IPS-NIHi11 (cell line): ENCODE measurements at places on chromosomes 2 and 18.

- DNase-seq = no peak
Observed at GRCh38 chr2:226903179-226903578, 67.3 kb downstream of the RHBDD1 start.

DNA sequence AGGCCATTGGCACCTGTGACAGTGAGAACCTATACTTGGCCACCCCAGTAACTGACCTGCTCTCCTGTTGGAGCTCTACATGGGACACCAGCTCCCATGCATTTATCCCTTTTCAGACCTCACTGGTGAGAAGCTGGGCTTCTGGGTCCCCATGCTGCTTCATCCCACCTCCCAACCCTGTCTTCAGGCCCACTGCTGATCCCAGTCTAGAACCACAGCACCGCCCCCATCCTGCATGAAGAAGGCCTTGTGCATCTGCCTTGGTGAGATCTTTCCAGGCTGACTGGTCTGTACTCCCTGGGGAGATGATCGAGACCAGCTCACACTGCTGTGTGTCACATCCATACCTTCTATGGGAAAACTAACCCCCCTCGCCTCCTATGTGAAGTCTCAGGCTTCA is 22.7 kb downstream of the TTC32 start:
- DNase-seq = no peak

DNA sequence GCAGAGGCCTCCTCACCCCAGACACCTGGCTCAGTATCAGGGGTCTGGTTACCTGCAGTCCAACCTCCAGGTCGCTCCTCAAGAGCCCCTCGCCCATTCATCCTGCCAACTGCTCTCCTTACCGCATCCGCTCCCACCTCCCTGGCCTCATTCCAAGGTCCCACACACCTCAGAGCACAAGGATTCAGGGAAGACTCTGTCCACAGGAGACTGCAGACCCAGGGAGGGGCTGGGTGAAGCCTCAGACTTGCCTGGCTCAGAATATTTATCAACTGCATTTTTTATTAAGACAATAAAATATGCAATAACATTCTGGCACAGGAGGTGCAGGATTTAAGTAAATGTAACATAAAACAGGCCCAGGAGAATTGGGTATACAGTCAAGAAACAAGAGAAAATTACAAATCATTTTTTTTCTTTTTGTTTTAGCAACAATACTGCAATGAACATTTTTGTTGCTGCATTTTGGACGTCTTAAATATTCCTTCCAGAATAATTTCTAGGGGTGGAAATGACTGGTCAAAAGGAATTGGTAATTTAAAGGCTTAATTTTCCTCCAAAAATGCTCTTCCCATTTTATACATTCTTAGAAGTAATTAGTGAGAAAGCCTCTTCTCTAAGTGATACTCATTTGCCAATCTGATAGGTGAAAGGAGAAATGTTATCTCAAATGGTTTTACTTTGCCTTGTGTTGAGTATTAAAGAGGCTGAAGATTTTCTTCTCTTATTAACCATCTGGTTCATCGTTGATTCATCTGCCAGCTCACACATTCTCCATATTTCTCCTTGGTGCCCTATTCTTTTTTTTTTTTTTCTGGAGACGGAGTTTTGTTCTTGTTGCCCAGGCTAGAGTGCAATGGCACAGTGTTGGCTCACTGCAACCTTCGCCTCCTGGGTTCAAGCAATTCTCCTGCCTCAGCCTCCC is 42.5 kb downstream of the TEX44 start:
- no peak for DNase-seq

DNA sequence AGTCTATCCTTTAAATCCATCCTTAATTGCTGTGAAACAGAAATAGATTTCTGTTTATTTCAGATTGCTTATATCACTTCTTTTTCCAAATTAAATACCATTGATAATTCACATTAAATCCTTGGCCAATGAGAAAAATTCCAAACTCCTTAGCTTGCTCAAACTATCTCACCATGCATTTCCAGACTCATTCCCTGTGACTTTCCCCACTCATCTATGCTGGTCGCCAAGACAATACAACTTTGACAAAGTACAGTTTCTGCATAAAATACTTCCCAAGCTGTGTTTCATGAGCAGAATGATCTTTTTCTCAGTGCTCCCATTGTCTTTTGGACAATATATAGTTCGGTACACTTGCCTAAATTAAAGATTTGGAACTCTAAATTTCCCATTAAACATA is 575.6 kb downstream of the CPS1 start:
- DNase-seq = no peak

DNA sequence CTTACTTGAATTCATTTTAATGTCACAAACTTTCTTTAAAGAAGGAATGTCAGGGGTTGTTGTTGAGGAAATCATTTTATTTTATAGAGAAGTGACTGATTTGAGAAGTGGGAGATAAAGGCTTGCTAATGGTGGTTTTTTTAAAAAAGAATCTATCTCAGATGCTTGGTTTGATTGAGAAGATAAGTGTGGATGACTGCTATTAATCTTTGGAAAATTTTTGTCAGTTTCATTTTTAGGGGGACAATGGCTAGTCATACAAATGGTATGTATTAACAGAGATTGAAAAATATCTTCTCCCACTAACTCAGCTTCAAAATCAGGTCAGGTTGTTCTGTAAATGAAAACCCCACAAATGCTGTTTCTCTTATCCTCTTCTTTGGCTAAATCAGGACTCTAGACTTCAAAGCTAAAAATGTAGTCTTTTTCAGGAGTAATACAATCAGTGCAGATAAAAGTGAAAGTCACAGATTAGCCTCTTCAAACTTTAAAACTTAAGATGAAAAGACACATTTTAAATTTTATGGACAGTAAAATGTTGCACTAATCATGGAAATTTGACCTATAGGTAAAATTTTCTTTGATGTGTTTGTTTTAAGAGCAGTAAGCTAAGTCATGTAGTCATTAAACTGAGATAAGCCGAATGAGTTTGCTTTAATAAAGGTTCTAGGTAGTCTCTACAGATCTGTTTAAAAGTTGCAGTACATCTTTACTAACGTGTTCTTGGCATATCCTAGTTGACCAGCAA is 674.2 kb upstream of the VRK2 start:
- DNase-seq = no peak

DNA sequence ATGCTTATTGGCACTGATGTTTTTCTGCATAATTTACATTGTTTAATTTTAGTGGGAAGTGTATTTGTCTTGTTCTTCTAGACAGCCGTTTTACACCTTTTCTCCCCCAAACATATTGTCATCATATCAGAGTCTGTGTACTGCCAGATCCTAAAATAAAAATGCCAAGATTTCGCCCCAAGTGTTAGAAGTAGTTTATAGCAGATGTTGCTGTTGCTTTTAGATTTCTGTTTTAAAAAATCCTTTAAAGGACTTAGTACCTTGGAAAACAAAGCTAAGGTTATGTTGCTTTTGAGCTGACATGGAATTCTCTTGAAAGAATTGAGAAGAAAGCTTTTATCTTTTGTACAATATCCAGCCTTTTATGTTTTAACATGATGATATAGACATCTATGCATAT is 36.0 kb downstream of the NAB1 start:
- no peak for DNase-seq

- no peak for DNase-seq
Observed at GRCh38 chr2:216486271-216486670, 12.4 kb upstream of the RPL37A start.

DNA sequence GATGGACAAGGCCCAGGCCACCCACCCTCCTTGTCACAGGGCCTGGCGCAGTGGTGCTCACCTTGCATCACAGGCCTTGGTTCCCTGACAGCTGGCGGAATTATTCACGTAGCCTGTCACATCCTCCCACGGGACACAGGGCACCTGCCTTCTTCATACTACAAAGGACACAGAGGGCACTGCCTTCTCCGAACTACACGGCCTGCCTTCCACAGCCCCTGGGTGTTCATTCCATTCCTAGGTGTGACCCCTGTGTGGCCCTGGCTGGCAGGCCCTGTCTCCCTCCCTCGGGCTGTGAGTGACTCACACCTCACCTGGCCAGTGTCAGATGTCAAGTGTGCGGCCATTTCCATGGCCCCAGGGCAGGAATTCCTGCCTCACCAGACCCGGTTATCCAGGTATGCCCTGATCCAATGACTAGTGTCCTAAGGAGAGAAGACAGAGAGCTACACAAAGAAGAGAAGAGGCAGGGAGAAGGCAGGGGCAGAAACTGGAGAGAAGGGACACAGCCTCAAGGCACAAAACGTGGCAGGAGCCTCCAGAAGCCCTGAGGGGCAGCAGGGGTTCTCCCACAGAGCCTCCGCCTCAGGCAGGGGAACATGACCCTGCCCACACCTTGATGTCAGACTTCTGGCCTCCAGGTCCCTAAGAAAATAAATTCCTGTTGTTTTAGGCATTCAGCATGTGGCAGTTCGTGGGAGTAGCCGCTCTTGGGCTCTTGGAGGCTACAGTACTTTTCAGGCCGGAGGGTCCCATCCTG is 43.4 kb downstream of the MBP start:
- peak; percentile 72 for DNase-seq

GRCh38 chr2:214019229-214019972 is 391.5 kb upstream of the VWC2L start:
- DNase-seq = no peak

DNA sequence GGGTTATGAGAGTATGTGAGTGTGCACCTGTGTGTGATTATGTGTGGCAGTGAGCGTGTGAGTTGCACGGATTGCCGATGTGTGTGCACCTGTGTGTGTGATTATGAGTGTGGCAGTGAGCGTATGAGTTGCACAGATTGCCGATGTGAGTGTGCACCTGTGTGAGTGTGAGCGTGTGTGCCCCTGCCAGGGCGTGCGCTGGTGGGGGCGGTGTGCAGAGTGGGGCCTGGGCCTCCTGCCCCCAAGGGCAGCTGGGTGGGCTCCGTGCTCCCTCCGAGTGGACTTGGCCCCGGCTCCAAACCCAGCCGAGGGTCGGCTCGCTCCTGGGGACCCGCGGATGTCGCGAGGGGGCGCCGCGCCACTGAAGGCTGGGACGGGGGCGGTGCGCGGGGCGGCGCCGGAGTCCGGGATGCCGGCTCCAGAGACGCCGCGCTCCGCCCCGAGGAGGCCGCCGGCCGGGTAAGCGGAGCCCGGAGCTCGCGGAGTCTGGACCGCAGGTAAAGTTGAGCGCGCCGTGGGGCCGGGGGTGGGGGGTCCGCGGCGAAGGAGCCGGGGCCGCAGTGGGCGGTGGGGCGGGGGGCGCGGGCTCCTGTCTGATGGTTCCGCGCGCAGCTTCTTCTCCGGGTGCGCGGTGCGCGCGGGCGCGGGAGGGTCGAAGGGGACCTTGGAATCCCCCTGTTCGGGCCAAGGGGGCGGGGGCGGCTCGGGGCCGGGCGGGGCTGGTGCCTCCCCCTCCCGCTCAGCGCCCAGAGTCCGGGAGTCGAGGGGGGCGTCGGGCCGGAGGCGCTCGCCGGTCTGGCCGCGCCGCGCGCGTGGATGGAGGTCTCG is at the start of gene KCNG2:
Gene KCNG2 (plus strand): TSS at position 421 of the 828 bp plus-strand sequence. CDS start 65,730 bp downstream, outside the sequence.
- peak; percentile 94 for DNase-seq

- DNase-seq = no peak
Observed at GRCh38 chr2:54048117-54048785, 67.2 kb upstream of the ACYP2 start.

- DNase-seq = no peak
Observed at GRCh38 chr2:132725748-132726147, 55.7 kb upstream of the LYPD1 start.

DNA sequence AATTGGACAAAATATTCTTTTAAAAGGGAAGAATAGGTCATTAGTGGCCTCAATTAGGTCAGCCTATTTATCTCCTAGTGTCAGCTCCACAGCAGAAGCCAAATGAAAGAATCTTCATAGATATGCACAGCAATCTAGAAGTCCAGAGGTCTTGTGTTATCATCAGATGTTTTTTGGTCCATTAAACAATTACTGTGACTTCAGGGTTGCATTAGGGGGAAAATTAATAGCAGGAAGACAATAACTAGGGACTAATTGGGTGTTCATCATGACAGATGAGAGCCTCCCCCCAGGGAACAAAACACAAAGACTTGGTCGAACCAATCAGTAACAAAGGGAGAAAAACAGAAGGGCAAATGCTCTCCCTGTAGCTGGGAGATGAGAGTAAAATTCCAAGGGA is 264.7 kb downstream of the PTH2R start:
- no peak for DNase-seq

DNA sequence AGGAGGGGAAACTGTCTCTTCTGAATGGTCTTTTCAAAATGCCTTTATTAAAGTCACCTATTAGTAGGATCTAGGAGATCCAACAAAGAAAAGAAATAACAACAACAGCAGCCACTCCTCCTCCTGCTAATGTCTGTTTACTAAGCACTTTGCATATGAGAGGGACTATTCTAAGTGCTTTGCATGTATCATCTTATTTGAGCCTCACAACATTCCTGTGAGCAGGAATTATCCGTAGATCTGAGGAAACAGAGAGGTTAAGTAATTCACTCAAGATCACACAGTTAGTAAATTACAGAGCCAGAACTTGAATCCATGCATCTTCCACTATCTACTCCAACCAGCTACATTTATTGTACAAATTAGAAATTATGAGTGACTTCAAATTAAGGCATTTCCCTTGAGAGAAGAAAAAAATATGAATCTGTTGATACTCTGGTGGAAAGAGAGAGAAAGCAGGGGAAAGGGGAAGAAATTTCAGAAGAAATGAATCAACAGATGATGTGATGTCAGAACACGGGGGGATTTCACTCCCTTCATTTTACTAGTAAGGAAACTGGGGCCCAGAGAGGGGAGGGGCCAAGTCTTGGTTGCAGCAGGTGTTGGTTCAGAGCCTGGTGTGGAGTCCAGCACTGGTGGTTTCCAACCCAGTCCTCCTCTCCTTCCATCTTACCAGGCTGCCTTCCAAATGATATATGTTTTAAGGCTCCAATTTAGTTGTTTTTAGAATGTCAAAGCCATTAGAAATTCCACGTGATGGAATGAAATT is 49.7 kb downstream of the TSN start:
- DNase-seq = peak; percentile 31

GRCh38 chr2:63738019-63738418 is 103.7 kb upstream of the UGP2 start:
- no peak for DNase-seq

DNA sequence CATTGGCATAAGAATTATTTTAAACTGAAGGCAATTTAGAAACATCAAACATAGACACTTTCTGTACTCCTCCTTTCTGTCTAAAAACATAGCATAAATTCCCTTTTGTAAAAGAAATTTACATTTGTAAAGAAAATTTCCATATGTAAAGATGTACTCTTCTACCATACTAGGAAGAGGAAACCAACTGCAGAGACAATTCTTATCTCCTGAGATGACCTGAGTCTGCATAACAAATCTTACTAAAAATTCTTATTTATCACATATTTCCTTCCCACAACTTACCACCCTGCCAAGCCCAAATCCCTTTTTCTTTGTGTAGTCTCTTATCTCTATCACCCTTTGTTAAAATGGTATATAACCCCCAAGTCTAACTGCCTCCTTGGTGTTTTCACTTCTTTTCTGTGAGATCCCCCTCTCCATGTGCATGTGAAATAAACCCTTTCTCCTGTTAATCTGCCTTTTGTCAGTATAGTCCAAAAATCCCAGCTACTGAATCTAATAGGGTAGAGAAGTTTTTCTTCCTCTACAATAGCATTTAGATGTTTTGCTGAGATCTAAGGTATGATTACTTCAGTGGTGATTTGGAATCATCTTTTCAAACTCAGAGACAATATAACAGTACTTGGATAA is 81.0 kb downstream of the CHN1 start:
- peak; percentile 35 for DNase-seq
